ENCODE measurements at places on chromosomes 13 and 19.

DNA sequence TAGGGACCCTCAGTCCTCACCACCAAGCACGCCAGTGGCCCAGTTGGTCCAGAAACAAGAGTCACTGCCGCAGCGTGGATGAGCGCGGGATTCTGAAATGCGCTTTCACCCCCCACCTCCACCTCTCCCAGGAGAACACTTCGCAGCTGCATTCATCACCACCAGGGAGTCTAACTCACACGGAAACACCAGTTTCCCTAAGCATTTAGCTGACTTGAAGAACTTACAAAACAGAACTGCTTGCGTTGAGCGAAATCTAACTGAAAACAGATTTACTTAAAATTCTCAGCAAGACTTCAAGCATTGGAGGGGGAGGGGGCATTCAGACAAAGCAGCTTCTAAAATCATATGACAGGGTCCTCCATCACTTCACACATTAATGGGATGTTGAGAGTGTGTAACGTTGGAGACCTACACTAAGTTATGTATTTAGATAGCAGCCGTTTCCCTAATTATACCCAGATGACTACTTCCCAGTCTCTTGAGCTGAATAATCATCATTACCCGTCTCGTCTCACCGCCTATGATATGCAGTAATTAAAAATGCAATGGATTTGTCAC lies 258.2 kb upstream of the IRS2 start:
- DNase-seq = no peak

DNA sequence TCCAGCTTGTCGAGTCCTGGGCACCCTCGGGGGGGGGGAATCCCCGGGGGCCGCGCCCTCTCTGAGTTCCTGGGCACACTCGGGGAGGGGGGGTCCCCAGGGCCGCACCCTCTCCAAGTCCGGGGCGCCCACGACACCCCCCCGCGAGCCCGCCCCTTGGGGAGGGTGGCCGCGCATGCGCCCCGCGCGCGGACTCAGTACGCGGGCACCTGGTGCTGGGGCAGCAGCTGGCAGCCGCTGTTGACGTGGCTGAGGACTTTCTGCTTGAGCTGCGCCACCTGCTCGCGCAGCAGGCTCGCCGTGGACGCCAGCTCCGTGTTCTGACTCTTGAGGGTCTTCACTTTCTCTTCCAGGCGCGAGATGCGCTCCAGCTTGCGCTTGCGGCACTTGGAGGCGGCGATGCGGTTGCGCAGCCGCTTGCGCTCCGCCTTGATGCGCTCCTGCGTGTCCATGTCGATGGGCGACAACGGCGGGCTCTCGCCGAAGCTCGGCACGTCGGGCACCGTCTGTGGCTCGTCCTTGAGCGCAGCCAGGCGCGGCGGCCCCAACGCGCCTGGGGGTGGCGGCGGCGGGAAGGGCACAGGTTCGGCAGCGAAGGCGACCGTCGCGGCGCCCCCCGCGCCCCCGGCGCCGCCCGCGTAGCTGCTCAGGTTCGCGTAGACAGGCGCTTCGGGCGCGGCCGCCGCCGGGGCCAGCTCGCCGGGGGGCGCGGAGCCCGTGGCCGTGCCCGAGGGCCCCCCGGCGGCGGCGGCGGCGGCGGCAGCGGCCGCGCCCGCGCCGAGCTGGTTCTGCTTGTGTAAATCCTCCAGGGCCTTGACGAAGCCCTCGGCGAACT lies 958 bp downstream of the JUND start:
- no peak for DNase-seq

- DNase-seq = no peak
Observed at GRCh38 chr13:45341799-45342500, 967 bp upstream of the TPT1 start.

DNA sequence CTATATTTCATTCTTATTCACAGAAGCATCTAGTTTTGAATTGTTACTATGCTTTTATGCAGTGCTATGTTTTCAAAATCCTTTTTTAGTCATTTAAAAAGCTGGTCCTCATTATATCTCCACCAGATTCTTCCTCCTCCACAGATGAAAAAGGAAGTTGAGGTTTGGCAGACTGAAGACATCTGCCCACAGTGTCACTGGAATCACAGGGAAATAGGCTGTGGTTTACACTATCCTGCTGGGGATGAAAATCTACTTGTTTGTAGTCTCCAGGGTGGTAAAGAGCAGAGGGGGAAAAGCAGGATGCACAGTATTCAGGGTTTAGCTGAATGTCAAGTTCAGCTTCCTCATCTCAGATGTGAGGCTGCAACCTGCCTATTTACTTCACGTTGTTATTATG lies 351.2 kb downstream of the DNAJC15 start:
- DNase-seq = no peak

- DNase-seq = no peak
Observed at GRCh38 chr13:49454388-49455006, 10.4 kb downstream of the SETDB2 start.

DNA sequence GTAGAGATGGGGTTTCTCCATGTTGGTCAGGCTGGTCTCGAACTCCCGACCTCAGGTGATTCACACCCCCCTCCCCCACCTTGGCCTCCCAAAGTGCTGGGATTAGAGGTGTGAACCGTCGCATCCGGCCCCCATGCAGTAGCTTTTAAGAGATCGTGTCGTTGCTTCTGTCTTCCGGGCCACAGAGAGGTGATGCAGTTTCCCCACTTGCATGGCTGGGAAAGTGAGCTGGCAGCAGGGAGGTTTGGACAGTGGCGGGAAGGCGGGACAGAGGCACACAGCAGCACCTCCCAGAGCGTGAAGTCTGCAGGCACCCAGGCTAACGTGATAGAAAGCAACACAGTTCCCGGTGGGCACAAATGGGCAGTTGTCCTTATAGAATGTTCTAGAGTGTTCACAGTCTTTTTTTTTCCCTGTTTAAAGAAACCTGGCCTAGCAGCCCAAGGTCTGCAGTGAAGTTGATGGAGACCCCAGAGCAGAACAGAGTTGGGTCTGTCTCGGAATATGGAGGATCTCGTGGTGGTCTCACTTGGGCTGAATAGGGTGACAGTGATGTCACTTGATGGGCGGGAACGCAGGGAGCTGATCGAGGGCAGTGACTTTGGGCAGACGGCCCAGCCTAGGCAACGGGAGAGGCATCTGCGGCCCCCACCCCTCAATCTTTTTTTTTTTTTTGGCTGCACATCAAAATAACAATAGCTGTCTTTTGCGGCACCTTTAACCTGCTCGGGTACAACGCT lies 4.9 kb downstream of the UHRF1 start:
- DNase-seq = no peak

GRCh38 chr13:75818179-75818967 lies 182.2 kb downstream of the LMO7 start:
- no peak for DNase-seq
